ENCODE measurements at places on chromosomes 7 and 10.

GRCh38 chr10:104328896-104329710 is 9.2 kb downstream of the ITPRIP start:
- DNase-seq: peak; percentile 59

GRCh38 chr7:5743803-5744202 is 37.7 kb downstream of the RNF216 start:
- no peak for DNase-seq

DNA sequence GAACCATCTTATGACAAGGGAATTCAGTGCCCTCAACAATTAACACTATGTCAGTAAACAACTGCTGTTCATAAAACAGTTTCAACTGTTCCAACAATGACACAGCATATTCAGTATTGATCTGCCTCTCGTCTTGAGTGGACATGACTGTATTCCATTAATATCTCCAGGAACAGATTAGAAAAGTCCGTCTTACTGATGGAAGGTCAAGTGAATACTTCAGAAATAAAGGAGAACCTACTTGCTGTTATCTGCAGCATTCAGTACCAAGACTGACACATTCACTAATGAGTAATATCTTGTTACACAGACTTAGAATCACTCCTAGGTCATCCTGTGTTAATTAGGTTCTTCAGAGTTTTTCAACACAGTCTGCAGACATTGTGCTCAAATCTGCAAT is 12.1 kb downstream of the KBTBD2 start:
- DNase-seq: no peak

- no peak for DNase-seq
These were observed 577 bp upstream of the DDX21 start for GRCh38 chr10:68955355-68955831.

DNA sequence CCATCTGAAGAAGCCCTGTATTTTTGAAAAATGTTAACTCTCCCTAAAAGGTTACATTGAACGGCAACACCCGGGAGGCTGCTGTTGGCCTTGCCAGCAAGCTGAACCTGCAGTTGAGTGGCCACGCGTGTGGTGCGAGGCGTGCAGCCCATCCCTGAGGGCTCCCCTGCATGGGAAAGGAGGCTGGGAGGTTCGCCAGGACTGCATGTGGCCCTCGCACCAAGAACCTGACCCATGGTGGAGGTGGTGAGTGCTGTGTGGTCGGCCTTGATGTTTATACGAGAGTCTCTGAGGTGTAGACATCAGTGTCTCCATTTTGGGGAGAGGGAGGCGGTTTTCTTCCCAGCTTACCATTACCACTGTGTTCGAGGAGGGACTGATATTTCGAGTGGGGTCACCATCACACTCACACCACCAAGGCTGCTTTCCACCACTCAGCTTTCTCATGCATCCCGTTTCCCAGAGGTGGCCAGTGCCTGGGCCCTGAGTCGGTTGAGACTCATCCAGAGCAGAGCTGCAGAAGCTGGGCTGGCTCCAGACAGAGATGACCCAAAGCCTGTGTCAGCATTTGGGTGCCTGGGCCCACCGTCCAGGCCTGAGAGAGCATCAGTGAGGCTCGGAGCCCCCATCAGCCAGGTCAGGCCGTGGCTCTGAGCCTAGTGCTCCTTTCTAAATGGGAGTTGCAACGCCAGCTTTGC is 222.6 kb downstream of the EBF3 start:
- DNase-seq: no peak

GRCh38 chr10:126042354-126042753 is 146.0 kb downstream of the FANK1 start:
- no peak for DNase-seq

DNA sequence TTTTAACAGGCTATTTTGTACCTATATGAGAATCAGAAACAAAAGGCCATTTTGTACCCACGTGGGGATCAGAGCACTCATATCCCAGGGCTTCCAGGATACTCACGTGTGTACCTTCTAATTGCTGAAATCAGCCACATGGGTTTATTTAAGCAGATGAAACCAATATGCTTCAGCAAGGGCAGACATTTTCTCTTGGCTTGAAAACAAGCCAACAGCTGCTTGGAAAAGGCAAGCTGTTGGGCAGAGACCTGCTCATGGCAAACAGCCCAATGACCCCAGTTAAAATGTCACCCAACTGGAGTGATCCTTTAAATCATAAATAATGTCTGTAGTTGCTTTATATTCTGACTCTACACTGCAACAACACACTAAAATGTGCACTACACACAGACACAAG is 26.5 kb upstream of the TOMM7 start:
- no peak for DNase-seq
